T-cell (primary cell): ENCODE measurements at places on chromosomes 7 and 10.

DNA sequence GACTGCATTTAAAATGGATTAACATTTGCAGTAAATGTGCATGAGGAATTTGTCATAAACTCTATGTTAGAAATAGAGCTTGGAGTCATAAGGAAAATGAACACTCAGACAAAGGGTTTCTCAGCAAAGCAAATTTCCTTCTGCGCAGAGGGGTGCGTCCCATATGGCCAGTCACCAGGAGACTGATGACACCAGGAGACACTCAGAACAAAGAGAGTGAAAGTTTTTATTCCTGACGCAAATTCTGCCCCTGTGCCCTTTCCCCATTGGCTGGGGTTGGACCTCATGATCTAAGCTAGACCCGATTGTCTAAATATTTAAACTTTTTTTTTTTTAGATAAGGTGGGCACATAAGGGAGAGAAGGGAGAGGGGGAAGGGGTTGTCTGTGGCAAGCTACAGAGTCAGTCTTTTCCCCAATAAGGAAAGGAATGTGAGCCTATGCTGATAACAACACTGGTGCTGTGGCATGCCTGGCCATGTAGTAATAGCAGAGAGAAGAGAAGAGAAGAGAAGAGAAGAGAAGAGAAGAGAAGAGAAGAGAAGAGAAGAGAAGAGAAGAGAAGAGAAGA, 202.0 kb downstream of the POM121L12 start:
- no peak for DNase-seq

DNA sequence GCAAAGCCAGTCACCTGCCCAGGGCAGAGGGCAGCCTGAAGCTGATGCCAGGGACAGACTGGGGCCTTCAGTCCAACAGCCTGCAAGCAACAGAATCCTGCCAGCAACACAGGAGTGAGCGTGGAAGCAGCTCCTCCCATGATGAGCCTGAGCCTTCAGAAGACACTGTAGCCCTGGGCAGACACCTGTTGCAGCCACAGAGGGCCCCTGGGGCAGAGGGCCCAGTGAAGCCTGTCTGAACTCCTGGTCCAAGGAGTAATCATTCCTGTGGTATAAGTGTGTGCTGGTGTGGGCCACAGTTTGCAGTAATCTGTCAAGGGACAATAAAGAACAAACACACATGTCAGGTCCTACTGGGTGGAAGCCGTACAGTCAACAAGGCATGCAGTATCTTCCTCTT, 2.9 kb upstream of the PFKP start:
- DNase-seq: no peak

- no peak for DNase-seq
These were observed 3.1 kb upstream of the EPHB4 start for GRCh38 chr7:100830396-100830795.

DNA sequence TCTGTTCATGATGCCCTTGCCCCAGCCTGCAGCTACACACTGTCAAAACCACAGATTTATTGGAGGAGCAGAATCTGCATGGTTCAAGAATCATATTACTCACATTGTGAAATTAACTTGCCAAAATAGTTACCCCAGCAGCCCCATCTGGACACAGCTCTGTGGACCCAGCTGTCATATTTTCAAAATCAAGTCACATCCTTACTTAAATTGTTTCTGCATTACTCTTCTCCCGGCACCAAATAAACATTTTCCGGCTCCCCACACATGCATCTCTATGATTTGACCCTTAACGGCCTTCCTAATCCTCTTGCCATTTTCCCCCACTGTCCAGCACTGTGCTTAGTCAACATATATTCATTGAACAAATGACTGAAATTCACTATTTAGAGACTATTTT, 43.8 kb upstream of the GPR26 start:
- DNase-seq: no peak

GRCh38 chr7:153522261-153522660, 529.9 kb upstream of the DPP6 start:
- DNase-seq: no peak

GRCh38 chr10:92829042-92829785, 19.1 kb upstream of the EXOC6 start:
- DNase-seq: no peak

GRCh38 chr7:93883078-93883916, 7.3 kb downstream of the TFPI2 start:
- no peak for DNase-seq

DNA sequence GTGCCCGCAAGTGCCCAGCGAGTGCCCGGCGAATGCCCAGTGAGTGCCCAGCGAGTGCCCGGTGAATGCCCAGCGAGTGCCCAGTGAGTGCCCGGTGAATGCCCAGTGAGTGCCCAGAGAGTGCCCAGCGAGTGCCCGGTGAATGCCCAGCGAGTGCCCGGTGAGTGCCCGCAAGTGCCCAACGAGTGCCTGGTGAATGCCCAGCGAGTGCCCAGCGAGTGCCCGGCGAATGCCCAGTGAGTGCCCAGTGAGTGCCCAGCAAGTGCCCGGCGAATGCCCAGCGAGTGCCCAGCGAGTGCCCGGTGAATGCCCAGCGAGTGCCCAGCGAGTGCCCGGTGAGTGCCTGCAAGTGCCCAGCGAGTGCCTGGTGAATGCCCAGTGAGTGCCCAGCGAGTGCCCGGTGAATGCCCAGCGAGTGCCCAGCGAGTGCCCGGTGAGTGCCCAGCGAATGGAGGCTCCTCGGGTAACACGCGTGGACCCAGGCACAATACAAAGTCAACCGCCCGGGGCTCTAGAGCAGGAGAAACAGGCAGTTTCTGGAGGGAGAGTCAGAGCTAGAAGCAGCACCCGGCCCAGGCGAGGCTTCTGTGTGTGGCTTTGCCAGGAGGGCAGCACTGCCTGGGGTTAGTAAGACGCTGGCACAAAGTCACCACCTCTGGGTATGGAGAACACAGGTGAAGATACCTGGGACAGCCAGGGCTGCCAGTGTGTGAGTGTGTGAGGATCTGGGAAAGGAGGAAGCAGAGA, 38.2 kb upstream of the CFAP46 start:
- no peak for DNase-seq

DNA sequence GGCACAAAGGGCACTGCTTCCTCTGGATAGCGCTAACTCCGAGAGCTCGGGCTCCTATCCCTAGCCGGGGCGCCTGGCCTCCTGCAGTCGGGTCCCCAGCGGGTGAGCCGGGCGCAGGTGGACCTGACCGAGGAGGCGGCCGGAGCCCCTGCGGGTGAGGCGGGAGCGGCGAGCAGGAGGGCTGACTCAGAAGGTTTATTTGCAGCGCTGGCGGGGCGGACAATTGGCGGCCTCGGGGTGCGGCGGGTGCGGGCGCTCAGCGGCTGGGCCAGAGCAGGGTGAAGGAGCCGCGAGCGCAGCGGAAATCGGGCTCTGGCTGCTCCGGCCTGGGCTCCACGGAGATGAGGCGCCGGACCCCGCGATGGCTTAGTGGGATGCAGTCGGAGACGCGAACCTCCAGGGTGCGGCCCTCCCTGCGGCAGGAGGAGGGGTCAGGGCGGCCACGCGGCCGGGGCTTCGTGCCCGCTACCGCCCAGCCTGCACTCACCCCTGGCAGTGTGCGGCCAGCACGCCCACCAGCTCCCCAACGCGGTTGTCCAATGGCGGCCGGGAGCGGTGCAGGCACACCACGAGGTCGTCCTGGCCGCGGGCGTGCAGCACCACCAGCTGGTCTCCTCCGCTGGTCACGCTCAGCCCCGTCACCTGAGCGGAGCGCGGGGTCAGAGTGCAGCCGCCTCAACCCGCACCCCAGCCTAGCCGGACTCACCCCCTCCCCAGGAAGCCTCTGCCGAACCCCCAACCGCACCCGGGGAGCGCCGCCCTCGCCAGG, 16.1 kb downstream of the MYO1G start:
- no peak for DNase-seq

DNA sequence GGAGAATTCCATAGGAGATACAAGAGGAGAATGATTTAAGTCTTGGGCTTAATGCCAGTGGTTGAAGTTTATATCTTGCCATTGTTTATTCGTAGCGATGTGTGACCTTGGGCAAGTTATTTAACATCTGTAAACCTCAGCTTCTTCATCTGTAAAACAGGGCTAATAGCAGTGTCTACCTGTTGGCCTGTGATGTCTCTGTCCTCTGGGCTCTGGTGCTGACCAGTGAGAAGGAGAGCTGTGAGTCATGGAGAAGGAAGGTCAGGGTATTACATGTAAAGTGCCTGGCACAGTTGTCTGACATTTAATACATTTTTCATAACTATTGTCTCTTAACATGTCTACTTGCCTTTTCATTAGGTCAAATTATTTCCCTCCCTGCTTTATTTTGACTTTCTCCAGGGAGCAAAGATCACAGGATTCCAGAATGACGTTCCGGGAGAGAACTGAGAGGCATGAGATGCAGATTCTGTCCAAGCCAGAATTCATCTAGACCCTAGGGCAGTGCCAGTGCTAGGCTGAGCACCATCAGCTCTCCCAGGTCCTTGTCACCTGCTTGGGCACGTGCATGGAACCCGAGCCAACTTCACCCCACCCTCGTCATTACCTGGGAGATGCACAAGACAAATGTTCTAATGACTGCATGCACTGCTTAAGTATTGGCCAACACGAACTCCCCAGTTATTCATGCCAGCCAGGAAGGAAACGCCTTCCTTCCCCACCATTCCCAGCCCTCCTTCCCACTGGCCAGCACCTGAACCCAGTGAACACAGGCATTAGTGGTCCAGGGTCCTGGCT, 187.9 kb downstream of the DPY19L1 start:
- DNase-seq: no peak

DNA sequence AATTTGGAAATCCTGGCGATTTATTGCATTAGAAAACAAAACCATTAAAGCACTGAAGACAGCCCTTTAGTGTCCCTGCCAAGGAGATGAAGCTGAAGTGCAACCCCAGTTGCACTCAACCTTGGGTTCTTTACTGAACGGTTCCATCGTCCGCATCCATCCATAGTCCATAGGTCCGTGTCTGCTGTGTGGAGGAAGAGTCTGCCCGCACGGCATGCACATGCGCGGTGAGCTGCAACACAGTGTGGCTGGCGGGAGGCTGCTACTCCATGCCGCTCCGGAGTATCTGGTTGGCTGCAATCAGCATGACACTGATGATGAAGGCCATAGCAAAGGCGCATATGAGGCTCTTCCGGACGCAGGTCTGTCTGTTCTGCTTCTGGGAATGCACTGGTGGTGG, 624.6 kb downstream of the CALN1 start:
- no peak for DNase-seq

DNA sequence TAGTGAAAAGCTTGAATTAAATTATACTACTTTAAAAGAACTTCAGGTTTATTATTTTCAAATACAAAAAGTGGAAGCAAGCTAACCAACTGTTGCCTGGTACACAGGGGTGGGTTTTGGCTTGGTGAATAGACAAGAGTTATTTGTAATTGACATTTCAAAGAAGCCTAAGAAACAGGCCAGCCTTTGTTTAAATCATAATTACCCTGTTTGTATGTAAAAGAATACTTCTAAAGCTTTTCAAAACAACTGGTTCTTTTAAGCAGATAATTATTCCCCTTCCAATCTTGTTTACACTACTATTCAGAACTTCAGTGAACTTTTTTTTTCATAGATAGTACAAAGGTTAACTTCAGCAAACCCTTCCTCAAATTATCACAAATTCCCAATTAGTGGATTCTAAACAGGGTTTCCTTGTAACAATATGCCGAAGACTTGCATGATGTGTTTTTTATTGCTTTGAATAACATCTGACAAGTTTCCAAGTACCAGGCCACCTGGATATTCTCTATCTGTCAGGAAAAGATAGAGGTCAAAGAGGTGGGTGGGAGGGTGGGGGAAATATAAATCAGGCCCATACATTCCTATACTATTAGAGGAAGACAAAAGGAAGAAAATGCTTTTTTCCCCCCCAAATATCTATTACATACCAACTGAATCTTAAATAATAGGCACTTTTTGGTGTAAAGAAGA, 20.4 kb downstream of the SSMEM1 start:
- DNase-seq: no peak

GRCh38 chr10:18545621-18546305, 105.6 kb downstream of the NSUN6 start:
- DNase-seq: no peak

- no peak for DNase-seq
These were observed 125.8 kb downstream of the CDK14 start for GRCh38 chr7:90721869-90722431.

DNA sequence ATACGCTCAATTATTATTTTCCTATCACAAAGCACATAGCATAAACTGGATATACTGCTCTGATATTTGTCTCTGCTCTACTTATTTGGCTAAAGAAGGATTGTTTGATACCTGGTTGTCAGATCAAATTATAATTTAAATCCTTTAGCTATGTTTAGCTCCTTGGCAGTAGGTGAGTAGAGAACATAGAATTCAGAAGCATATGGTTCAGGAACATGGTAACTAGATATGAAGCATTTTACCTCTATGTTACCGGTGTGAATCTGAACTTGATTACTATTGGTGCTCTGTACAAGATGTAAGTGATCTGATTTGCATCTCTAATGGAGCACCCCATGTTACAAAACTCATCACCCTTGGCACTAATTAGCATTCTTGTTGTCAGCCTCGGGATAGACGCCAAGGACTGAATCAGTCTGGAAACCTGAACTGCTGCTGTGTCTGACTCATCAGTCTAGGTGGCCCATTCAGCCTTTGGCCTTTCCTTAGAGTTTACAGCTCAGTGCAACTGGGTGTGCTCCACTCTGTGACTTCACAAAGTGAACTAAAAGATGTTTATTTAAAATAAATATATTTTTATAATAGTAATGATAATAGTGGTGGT, 12.3 kb upstream of the MYPN start:
- DNase-seq: no peak

DNA sequence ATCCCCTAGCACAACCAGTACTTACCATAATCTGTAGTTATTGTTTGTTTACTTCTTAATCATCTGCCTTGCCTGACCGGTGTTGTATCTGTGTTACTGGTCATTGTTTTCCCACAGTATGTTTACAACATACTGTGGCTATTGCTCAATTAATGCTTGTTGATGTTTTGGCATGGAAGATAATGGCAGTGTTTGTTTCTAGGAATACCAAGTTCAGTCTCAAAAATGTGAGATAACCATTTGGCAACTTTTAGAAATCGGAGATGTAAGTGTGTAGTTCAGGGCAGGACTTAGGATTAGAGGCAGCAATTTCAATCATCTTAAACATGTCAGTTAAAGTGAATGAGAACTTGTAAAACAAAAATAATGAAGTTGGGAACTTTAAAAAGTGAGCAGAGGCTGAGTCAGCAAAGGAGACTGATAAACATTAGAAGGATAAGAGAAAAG, 8.2 kb downstream of the MINDY3 start:
- DNase-seq: no peak

- no peak for DNase-seq
These were observed 65.7 kb downstream of the AP3M1 start for GRCh38 chr10:74084955-74085354.

DNA sequence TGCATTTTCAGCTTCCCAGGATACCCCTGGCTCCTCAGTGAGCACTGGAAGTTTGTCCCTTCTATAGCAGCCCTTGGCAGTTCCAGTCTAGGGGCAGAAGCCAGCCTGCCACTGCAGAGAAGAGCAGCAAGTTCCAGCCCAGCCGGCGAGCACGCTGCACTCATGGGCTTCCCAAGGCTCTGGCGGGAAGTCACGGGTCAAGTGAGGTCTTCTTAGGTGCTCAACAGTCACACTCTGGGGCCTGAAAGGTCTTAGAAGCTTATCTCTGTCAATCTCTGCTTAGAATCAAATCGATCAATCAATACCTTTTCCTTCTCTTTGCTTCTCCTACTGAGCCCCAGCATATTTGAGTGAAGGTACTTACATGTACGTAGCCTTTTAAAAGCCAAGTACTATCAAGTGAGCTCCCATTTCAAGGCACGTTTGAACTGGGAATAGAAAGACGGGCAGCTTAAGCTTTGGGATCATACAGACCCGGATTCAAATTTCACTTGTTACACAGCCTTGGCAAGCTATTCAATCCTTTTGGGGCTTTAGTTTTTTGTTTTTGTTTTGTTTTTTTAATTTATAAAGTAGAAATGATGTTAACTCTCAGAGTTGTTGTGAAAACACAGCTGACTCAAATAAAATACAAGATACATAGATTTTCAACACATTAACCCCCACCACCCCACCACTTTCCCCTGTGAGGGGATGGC, 152.6 kb upstream of the KLF14 start:
- no peak for DNase-seq
